ENCODE measurements at places on chromosomes 4 and X.
A peak's percentile ranks its signal among the peaks of the same experiment; 100 is the strongest.

- no peak for DNase-seq
Measured at GRCh38 chr4:835148-836002, 9.4 kb upstream of the CPLX1 start.

- DNase-seq = peak; percentile 23
Measured at GRCh38 chr4:143351774-143352451, 15.2 kb downstream of the GAB1 start.

GRCh38 chr4:139312552-139313332, 10.5 kb upstream of the NDUFC1 start:
- DNase-seq = no peak

GRCh38 chrX:53794181-53794580, 107.7 kb upstream of the HUWE1 start:
- no peak for DNase-seq

DNA sequence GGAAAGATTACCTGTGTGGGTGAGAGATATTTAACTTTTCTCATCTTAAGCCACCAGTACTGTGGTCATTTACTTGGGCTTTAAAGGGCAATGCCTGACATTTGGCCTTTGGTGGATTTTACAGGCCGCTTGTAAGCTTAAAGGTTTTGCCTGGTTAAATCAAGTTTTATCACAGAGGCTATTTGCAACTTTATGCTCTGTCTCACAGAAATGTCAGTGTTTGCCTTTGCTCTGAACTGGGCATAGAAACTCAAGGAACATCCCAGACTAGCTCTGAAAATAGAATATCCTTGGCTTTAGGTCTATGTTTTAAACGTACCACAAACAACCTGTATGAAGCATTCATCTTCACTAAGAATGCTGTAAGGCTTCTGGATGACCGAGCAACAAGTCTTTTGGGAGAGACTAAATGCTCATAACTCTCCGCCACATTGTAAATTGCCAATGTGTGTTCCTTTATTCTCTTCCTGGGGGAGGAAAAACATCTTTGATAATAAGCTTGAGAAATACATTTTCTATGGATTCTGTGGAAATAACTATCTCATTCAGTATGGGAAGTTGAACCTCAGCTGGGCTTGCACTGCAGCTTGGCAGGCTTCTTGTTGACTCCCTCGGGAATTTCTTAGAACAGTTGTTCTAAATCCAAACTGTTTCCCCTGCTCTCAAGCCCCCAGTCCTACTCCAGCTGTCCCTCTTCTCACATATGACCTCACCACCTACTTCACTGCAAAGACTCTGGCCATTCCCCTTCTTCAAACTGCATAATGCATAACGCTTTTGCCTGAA, 105.8 kb upstream of the WDR44 start:
- DNase-seq = peak; percentile 65

DNA sequence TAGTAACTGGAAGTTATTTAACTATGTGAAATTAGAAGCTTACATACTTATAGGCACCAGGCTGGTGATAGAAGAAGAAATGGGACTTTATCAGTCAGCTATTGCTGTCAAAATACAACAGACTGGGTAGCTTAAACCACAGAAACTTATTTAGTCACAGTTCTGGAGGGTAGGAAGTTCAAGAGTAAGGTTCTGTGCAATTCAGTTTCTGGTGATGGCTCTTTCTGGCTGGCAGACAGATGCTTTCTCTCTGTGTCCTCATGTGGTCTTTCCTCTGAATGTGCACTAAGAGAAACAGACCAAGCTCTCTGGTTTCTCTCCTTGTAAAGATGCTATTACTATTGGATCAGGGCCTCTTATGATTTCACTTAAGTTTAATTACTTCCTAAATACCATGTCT, 92.1 kb upstream of the ANKRD50 start:
- DNase-seq = peak; percentile 3

GRCh38 chr4:164261831-164262230, 492.1 kb upstream of the SMIM31 start:
- DNase-seq = no peak

DNA sequence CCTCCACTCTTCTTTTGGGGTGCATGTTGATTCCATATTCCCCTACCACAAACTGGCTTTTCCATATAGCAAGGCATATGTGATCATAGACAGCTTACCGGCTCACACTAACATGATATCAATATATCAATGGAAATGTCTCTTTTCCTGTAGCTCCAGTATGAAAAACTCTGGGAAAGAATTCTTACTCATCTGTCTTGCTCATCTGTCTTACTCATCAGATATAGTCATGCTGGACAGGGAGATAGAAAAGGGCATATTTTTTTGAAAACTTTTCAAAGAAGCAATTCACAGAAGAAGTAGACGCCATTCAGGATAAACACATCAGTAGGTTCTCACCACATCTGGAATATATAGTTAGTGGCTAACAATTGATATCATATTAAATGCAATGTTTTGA, 794.7 kb downstream of the RAB28 start:
- peak; percentile 7 for DNase-seq

DNA sequence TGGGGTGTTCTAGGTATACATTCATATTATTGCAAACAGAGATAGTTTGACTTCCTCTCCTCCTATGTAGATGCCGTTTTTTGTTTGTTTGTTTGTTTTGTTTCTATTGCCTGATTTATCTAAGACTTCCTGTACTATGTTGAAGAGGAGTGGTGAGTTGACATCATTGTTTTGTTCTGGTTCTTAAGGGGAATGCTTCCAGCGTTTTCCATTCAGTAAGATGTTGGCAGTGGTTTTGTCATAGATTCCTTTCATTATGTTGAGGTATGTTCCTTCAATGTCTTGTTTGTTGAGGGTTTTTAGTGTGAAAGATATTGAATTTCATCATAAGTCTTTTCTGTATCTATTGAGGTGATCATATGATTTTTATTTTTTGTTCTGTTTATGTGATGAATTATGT, 401.6 kb upstream of the EPHA5 start:
- no peak for DNase-seq

DNA sequence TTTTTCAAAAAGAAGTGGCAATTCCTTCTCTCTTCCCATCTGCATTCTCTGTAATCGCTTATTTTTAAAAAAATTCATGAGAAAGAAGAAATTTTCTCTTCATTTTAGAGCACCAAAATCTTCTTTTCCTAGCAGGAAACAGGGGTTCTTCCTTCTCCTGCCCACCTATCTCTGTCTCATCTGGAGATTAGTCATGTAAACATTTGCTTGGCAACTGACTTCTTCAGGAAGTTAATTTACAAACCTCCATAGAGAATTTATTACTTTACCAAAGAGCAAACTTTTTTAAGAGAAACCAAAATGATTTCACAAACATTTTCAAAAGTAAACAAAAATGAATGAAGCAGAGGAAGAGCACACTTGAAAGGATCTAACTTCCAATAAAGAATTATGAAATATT, 13.5 kb downstream of the TTC29 start:
- peak; percentile 19 for DNase-seq

DNA sequence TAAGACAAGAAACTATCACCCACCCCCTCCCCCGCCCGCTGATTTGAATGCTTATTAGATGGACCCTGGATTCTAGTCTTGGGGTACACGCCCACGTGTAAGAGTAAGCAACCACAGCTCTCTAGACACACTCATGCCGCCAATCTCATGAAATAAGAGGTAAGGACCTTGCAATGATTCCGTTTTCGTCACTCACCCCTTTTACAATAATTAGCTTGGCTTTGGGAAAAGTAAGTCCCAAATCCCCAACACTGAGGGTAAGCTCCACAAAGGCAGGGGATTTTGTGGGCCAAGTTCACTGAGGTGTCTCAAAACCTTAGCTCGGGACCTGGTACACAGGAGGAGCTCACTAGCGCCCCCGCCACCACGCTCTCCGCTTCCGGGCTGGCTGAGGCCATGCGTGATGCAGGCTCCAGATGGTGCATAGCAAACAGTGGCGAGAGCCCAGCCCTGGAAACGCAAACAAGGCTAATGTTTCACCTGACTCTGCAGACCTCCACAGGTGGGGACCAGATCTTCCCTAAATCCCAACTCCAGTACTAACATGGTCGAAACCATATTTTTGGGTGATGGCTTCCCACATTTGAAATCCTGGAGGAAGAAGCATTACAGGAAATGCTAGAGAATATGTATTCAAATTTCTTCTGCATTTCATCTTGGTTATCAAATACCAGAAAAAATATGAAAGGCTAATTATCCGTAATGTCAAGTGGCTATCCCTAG, 4.1 kb downstream of the PLAC8 start:
- peak; percentile 68 for DNase-seq
